Naive thymus-derived CD8-positive, alpha-beta T cell (primary cell): ENCODE measurements at places on chromosomes 13 and 19. TPM values are rescaled to one million over a fixed set of nuclear protein-coding genes. Genes with fewer than 3 reads are reported as not detected.

KLK4 gene
- not detected for total RNA-seq

PROSER3 gene
- total RNA-seq: 42.0 TPM

LAIR2 gene
- not detected for total RNA-seq

REEP6 gene
- total RNA-seq: 4.8 TPM

CEACAM19 gene
- total RNA-seq: 3.6 TPM

RGL3 gene
- total RNA-seq: not detected

ZNF878 gene
- 0.22 TPM for total RNA-seq

GGACT gene
- 3.5 TPM for total RNA-seq

BEST2 gene
- not detected for total RNA-seq

ATXN8OS gene
- total RNA-seq: not detected

RFPL4A gene
- not detected for total RNA-seq

FFAR3 gene
- total RNA-seq: not detected

PSG6 gene
- not detected for total RNA-seq

MYO16 gene
- not detected for total RNA-seq

KIR3DL1 gene
- 0.21 TPM for total RNA-seq

TEKTIP1 gene
- total RNA-seq: 12.5 TPM

PSG3 gene
- total RNA-seq: not detected

CYP2F1 gene
- not detected for total RNA-seq

DNAAF3 gene
- total RNA-seq: not detected

DACH1 gene
- total RNA-seq: not detected

ITGBL1 gene
- not detected for total RNA-seq

SLC5A5 gene
- 2.6 TPM for total RNA-seq

PCP2 gene
- total RNA-seq: 8.4 TPM

PLIN5 gene
- total RNA-seq: 2.3 TPM
